Activated naive CD4-positive, alpha-beta T cell treated with anti-CD3 and anti-CD28 coated beads, Interleukin-2, amount 50 U/mL, for 16 hours (primary cell): ENCODE measurements at places on chromosomes 4 and X.

- DNase-seq: no peak
These were observed 92.5 kb downstream of the ANK2 start for GRCh38 chr4:113141901-113142346.

GRCh38 chrX:154412468-154412867 lies 1.1 kb downstream of the TAFAZZIN start:
- DNase-seq: no peak

DNA sequence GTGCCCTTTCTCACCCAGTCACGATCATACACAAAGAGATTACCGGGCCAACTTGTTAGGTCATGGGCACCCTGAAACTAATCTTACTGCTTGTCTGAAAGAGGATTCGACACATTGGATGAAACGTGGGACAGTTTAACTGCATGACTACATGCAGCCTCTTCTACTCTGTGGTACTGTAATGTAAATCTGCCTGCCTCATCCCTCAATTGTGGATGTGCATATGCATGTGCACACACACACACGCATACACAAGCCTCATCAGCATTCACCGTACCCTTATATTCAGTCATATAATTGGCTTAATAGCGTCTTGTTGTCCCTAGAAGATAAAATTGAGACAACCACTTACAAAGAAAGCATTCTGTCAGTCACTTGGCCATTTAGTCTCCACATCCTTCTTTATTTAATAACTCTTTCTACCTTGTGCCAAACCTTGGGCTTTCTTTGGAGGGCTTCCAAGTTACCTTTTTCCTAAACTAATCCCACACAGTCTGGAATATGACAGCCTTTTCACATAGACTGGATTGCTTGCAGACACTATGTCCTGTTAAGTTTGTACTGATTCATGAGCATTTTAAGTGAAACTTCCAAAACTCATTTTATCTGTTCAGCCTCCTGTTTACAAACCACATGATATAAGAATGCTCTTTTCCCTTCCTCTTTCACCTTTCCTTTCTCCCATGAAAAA lies 132.9 kb downstream of the AFF2 start:
- no peak for DNase-seq

DNA sequence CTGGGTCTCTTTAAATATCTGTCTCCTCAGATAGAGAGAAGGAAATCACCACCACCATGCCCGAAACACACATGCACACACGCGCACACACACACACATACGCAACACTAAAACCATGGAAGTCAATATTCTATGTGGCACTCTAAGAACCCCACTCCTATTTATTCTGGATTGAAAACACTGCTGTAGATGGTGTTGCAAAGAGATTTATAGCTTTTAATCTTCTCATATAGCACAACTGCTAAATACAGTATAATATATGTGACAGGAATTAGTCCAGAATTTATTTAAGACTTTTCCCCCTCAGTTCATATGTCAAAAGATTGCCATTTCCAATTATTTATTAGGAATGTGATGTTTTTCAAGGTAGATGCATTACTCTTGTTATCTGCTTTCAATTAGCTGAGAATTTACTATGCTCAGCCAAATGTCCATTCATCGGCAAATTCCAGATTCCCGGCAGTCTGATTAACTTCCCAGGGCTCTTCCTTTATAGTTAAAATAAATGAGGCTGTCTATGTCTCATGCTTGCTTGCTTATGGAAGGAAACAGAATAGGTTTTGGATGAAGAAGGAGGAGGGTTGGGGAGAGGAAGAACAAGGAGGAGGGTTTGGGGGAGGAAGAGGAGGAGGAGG lies 115.4 kb upstream of the NDP start:
- no peak for DNase-seq

DNA sequence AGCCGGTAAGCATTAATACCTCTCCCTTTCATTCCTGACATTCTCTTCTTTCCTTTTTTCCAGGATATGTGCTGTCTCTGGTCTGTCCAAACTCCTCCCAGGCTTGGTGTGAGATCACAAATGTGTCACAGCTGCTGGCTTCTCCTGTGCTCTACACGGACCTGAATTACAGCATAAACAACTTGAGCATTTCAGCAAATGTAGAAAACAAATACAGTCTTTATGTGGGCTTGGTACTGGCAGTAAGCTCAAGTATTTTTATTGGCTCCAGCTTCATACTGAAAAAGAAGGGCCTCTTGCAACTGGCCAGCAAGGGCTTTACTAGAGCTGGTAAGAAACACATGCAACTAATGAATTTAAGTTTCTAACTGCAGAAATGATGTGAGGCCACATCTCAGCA lies 8.4 kb downstream of the NIPAL1 start:
- no peak for DNase-seq

DNA sequence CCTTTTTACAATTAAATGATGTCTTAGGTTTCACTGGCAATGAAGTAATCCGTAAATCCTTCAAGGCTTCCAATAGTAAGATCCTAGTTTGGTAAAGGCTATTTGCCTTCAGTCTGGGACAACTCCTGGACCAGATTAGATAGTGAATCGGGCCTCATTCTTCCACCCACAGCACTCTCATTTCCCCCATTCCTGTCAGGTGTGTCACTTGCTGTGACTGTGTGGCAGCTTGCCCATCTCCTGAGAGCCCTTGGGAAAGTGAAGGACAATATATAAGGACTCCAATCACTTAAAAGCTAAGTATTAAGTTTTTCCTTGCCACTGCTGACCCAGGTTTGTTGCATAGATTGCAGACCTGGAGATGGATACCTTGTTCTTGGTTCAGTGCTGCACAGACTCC lies 3.3 kb upstream of the GASK1B start:
- no peak for DNase-seq

- DNase-seq: no peak
These were observed 69.7 kb upstream of the PPP3CA start for GRCh38 chr4:101417046-101417445.

DNA sequence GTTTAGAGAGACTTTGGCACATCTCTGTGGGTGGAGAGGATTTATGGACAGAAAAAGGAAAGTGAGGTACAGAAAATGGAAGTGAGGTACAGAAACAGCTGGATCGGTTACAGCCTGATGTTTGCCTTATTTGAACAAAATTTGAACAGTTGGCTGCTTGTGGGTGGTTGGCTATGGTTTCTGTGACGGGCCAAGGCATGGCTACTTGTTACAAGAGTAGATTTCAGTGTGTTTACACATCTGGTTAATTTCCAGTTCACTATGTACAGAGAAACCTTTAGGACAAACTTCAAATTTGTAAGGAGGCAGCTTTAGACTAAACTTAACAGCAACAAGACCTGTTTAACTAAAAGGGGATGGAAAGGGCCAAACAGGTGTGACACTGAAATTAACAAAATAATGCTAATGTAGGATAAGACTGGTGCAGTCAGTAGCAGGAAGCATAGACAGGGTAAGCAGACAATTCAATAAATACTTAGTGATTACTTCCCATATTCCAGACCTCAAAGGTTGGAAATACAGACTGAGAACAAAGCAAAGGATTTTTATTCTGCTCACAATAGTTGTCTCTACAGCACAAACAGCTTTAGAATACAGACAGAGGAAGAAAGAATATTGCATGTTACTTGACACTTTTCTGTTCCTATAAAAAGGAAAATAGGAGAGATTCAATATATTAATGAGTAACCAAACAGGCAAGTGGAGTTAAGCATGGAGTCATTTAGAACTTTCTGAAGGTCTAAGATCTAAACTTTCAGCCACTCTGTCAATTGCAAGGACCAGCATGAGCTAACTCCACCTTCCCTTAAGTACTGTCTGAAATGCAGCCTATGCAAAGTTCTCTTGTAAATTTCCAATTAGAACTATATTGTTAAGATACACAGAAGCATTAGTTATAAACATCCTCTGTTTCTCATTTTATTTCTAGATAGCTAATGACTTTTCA lies 294.4 kb upstream of the FAT4 start:
- DNase-seq: no peak

DNA sequence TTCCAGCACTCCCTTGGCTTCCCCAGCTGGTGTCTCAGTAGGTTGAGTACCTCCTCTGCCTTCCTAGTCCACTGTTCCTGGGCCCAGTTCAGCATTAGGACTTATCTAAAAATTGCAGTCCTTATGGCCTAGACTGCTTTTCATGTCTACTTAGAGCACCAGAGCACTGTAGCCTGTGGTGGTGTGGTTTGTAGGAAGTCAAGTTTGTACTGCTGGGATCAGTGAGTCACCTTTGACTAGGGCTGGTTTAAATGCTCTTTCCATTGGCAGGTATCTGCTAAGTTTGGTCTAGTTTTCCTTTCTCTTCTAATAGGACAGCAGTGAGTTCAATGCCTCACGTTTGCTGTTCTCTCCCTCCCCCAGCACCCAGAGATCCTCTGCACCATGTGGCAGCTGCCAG lies 233.6 kb upstream of the WDFY3 start:
- DNase-seq: no peak

GRCh38 chr4:42519803-42520417 lies 122.6 kb downstream of the SHISA3 start:
- peak; percentile 27 for DNase-seq

GRCh38 chrX:139332441-139332840 lies 198.1 kb upstream of the F9 start:
- DNase-seq: no peak

- DNase-seq: no peak
These were observed 519.5 kb upstream of the FTHL17 start for GRCh38 chrX:31591355-31591754.

DNA sequence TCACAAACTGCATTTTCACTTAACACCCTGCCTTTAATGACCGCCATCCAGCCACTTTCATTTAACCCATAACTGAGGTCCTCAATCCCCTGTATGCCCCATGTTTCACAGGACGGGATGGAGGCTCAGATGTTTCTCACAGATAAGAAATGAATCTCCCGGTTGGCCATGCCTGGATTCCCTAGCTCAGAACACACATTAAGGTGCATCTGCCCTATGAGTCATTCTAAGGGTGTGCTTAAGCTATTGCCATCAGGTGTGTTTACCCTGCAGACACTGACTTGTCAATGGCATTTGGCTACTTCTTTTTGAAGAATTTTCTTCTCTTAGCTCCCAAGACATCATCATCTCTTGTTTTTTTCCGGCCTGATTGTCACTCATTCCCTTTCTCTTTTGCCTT lies 222.6 kb upstream of the SMIM31 start:
- no peak for DNase-seq

- DNase-seq: no peak
These were observed 56.8 kb downstream of the TSPAN7 start for GRCh38 chrX:38618180-38618579.

DNA sequence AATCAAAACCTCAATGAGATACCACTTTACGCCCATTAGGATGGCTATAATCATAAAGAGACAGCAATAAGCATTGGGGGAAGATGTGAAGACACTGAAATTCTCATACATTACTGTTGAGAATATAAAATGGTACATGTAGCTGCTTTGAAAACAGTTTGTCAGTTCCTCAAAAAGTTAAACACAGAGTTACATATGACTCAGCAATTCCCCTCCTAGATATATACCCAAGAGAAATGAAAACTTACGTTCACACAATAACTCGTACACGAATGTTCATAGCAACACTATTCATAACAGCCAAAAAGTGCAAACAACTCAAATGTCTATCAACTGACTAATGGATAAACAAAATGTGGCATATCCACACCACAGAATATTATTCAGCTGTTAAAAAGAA lies 36.6 kb downstream of the PHF8 start:
- DNase-seq: no peak

- no peak for DNase-seq
These were observed 65.0 kb downstream of the CLDN34 start for GRCh38 chrX:10032147-10032546.

DNA sequence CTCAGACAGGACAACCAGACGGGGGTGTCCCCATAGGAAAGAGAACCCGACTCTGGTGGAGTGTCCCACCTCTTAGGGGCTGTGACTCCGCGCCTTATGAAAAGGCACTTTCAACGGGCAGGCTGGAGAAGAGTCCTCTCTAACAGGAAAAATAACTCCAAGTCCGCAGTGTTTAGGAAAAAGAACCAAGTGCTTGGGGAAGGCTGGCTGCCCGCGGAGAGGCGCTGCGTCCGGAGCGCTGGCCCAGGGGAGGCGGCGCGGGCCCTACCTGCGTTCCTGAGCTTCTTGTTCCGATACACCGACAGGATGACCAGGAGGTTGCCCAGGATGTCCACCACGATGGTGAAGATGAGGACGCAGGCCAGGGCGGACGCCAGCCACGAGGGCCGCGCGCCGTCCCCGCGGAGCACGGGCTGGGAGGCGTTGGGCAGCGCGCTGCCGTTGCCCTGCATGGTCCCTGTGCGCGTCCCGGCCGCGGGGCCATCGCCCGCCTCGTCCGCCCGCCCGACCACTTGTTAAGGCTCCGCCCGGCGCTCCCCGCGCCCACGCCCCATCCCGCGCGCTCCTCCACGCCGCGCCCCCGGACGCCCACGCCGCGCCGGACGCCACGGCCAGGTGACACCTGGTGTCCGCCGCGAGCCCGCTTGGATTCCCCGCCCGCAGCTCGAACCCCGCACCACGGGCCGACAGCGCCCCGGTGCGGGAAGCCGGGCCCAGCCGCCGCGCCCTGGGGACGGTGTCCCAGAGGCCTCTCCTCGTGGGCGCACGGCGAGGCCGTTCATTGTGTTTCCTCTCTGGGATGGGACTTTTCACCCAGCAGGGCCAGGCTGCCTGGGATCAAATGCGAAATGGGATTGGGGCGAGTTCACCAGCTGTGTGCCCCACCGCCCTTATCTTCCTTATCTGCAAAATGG lies at the start of gene MTNR1A:
TSS of gene MTNR1A (minus strand) at position 654 of the 914 bp plus-strand sequence. CDS start at position 452, 202 bp downstream.
- no peak for DNase-seq

GRCh38 chr4:146123231-146123630 lies 52.3 kb upstream of the LSM6 start:
- DNase-seq: no peak

DNA sequence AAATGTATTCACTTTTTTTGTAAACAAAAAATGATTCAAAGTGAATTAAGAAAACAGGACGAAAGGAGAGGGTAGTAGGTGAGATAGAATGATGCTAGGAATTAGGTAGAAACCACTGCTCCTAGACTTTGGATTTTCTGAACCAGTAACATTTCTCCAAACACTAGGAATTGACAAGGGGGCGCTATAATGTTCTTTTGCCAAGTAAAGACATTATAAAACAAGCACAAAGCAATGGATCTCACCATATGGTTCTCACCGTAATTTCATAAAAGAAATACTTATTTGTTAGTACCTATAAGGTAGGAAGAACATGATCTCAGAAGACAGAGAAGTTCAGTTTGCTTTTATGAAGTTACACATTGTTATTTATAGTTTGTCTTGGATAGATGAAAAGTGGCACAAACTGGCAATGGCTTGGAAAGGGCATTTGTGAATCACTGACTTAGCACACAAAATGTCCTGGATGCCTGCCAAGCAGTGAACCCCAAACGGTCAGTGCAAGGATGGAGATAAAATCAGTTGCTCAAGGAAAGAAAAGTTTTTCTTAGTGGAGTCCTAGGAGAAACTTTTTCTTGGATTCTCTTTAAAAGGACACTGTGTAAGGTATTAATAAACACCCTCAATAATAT lies 8.1 kb upstream of the TBC1D1 start:
- DNase-seq: no peak
